ENCODE measurements at places on chromosomes 3 and 15. TPM values are rescaled to one million over a fixed set of nuclear protein-coding genes. Genes with fewer than 3 reads are reported as not detected.

Gene TNIK
- total RNA-seq: 12.2 TPM

Gene EDEM1
- 19.1 TPM for total RNA-seq

Gene CNTN4
- not detected for total RNA-seq

Gene ARHGEF26
- total RNA-seq: 31.2 TPM

DNA sequence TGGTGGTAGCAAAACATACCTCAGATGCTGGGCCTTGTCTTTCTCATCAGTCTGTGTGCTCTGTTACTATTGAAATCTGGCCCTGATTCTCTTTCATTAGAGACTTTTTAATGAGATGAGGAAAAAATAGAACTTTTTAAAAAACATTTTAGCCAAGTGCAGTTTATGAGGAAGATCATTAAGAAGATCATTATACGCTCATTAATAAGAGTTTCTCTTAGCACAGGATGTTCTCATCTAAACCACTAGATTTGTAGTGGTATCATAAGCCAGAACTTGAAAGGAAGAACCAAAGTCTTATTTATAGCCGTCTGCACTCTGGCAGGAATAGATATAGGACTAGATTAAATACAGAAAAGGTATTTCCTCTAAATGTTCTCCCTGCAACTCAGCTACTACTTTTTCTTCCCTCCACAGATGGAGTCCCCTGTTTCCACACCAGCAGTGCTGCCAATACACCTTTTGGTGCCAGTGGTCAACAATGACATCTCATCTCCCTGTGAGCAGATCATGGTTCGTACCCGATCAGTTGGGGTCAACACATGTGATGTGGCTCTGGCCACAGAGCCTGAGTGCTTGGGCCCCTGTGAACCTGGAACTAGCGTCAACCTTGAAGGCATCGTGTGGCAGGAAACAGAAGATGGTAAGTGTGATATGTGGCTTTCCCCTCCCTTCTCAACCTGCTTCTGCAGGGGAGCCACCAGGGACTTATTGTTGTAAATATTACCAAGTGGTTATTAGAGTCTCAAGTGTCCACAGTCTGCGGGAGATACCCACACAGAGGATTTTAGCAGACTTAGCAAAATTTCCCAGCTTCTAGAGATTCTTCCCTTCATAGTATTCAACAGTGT is 152.8 kb downstream of the RBPMS2 start:
- DNase-seq: no peak

DNA sequence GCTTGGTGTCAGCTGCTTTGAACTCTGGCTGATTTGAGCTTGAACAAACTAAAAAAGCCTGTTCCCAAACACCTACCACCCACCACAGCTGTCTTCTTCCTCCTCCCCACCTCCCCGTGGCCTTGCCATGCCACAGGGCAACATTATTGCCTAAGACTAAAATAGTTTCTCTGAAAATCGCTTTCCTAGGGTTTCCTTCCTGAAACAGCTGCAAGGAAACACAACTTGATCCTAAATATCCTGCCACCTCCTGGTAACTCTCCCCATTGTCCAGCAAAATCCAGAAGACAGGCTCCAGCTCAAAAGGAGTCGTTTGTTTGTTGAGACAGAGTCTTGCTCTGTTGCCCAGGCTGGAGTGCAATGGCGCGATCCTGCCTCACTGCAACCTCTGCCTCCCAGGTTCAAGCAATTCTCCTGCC is 193.9 kb upstream of the TPM1 start:
- peak; percentile 11 for DNase-seq

GRCh38 chr15:22253676-22254408 is 173.5 kb downstream of the OR4M2 start:
- no peak for DNase-seq

GRCh38 chr3:67094167-67094566 is 96.1 kb downstream of the KBTBD8 start:
- DNase-seq: no peak

DNA sequence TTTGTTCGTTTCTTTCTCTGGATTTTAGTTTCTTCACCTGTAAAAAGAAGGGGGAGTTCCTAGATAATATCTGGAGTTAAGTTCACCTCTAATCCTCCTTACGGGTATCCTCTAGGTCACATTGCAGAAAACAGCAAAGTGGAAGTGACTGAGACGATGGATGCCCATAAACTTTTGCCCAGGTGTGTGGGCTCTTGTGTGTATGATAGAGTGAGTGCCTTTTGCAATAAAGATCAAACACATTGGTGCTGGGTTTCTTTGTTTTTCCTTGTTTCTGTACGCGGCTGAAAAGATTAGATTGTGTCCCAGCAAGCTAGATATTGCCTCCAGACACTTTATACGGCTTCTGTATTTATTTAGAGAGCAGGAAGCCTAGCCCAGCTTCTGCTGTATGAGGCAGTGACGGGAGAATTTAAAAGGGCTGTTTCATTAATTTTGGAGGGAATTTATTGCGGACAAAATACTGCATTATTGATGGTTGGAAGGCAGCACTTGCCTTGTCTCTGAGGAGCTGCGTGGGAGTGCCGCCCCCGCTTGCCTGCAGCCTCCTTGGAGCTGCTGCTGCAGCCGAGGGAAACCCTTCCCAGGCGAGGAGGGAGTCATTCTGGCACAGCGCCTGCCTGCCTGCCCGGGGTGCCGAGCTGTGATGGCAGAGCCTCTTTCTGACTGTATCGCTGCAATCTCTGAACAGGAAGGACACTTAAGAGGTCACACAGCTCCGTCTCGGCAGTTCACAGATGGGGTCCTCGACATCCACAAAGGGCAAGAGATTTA is 38.5 kb downstream of the PYDC2 start:
- no peak for DNase-seq

- DNase-seq: peak; percentile 63
These were observed 30.3 kb upstream of the C15orf39 start for GRCh38 chr15:75171408-75171807.

- no peak for DNase-seq
These were observed 161.5 kb downstream of the FOXP1 start for GRCh38 chr3:71421820-71422566.

GRCh38 chr3:67093305-67093704 is 95.2 kb downstream of the KBTBD8 start:
- no peak for DNase-seq

- DNase-seq: no peak
These were observed 24.6 kb downstream of the DNAJB8 start for GRCh38 chr3:128442070-128442469.

DNA sequence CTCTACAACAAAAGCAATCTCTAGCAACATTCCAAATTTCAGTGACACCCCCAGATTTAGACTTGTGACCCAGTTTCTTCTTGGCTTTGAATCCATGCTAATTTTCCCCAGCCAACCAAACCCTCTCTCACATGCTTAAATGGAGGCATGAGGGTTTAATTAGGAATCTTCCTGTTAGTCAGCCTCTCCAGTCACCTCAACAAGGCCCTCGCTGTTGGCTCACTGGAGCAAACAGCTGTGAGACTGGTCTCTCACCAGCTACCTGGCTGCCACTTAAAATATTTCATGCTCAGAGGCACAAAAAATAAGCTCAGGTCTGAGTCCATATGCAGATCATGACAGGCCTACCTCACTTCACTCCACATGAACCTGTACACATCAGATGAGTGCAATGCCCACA is 630.4 kb upstream of the ADAMTS9 start:
- DNase-seq: no peak

GRCh38 chr15:95091444-95091843 is 860.1 kb downstream of the MCTP2 start:
- no peak for DNase-seq

DNA sequence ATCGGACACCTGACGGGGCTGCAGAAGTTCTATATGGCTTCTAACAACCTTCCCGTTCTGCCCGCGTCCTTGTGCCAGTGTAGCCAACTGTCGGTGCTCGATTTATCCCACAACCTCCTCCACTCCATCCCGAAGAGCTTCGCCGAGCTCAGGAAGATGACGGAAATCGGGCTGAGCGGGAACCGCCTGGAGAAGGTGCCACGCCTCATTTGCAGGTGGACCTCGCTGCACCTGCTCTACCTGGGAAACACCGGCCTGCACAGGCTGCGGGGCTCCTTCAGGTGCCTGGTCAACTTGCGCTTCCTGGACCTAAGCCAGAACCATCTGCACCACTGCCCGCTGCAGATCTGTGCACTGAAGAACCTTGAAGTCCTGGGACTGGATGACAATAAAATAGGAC is 9.8 kb upstream of the LRRC34 start:
- DNase-seq: no peak

DNA sequence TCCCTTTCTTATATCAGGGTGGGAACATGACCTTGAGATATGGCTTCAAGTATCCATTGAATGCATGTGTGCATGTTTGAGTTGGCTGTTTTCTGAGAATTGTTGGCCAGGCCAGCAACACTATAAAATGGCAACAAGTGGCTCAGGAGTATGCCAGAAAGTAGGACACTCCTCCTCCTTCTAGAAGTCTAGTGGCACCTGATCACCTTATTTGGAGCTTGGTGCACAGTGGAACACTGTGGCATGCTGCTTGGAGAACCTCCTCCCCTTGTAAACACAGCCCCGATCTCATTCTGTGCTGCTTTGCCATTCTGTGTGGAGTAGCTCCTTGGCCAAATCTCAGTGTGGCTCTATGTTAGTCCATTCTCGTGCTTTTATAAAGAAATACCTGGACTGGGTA is 114.8 kb upstream of the NDN start:
- no peak for DNase-seq

DNA sequence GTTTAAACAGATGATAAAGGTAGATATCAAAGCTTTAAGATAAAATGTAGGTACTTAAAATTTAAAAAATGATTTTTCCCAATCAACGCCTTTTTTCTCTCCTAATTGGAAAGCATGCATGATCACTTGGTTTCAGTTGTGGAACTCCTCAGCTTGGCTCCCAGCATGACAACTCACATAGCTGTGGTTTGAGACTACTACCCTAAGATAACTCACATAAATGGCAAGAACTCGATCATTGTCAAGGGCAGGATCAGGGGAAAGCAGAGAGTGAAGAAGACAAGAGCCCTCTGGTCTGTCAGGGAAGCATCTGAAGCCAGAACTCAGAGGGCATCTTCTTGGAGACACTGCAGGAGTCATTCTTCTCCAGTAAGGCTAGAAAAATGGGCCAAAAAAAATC is 516.7 kb downstream of the NTRK3 start:
- no peak for DNase-seq

DNA sequence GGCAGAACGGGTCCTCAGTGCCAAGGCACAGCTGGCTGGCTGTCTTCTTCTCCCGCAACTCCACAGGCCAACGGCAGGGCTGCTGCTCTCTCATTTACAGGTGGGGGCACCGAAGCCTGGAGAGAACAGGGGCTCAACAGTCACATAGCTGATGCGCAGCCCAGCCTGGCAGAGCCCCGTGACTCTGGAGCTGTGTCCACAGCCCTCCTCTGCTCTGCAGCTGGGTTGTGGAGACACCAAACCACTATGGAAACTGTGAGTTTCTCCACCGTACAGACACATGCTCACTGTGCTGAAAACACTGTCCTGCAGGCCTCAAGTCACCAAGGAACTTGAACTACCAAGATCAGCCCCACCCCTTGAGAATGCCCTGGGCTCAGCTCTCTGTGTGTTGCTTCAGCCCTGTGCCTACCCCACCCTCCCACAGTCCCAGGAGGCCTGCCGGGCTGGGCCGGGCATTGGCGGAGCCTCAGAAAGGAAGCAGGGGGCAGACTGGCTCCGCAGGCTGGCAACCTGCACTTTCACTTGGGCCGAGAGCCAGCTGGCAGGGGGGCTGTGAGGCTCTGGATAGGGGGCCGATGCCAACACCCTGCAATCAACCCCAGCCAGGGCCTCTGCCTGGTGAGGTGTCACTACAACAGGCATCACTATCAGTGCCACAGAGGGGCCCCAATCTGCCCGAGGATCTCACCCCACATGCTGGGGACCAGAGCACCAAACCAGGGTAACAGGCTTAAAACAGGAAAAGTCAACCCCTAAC is 113.7 kb upstream of the RPL32 start:
- no peak for DNase-seq

DNA sequence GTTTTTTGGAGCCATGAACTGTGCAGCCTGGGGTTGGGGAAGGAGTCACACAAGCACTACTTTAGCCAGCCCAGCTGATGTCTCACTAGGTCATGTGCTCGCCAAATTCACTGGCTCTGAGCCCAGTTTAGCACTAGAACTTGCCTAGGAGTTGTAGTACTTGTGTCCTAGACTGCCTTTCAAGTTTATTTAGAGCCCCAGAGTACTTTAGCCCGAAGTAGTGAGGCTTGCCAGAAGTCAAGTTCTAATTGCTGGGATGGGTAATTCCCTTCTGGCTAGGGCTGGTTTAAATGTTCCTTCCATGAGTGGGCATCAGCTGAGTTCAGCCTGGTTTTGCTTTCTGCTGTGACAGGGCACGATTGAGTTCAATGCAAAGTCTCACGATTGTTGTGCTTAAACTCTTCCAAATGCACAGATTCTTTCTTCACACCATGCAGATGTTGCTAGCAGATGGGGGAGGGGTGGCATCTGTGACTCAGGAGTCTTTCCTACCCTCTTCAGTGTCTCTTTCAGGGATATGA is 228.2 kb upstream of the ZPLD1 start:
- DNase-seq: peak; percentile 38

GRCh38 chr15:40829115-40829514 is 607 bp upstream of the PPP1R14D start:
- DNase-seq: no peak

DNA sequence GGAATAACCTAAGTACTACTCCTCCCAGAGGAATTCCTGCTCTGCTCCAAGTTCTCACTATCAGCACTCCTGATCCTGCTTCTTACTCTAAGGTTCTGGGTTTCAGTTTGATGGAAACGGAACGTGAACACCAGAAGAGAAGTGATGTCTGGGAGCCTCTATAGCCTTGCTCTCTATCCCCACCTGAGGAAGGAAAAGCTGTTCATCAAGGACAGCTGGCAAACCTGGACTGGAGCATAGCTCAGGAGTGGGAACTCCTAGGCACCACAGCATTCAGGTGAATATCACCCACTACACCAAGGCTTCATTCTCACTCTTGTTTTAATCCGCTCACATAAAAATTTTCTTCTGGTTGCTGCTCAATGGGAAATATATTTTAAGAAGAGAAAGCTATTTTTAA is 13.0 kb upstream of the CADPS start:
- DNase-seq: no peak

DNA sequence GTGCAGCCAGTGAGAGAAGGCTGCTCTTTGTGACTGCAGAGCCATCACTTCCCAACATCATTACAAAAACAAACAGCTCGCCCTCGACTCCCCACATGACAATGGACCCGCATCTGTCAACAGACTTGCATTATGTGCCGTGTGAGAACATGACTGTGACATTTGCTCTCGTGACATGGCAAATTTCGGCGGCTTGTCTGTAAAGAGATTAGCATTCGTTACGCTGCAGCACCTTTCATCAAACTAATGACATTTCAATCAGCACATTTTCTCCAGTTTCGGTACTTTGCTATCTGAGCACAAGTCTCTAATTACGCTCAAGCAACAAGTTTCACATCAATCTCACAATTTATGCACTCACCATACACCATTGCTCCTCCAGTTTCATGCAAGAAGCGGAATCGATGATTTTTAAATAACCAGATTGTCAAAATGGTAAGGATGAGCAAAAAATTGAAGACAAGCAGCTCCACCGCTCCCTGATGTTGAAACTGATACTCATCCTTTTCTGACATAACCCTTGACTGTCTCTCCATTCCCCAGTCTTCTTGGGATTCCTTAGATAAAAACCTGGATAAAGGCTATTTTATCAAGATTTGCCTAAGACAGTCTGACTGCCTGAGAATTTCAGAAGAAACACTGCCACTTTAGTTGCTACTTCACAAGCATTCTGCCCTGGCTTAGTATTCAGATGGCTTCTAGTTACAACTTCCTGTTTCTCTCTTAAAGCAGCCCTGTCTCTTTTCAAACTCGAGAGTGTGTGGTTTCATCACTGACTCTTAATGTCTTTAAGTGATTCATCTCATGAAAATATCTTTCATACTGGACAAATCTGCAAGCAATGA is at the start of gene SLC9A9:
SLC9A9 (minus strand) TSS at position 682 of the 845 bp plus-strand sequence; CDS start at position 536, 146 bp downstream.
- DNase-seq: peak; percentile 35

GRCh38 chr15:63888146-63888545 is 54.4 kb upstream of the HERC1 start:
- DNase-seq: no peak
